ENCODE measurements at places on chromosomes 7 and 10.

- DNase-seq: no peak
These were observed 25.9 kb downstream of the TNRC18 start for GRCh38 chr7:5397736-5398135.

GRCh38 chr7:17099083-17099973 lies 199.1 kb upstream of the AHR start:
- DNase-seq: peak; percentile 30

DNA sequence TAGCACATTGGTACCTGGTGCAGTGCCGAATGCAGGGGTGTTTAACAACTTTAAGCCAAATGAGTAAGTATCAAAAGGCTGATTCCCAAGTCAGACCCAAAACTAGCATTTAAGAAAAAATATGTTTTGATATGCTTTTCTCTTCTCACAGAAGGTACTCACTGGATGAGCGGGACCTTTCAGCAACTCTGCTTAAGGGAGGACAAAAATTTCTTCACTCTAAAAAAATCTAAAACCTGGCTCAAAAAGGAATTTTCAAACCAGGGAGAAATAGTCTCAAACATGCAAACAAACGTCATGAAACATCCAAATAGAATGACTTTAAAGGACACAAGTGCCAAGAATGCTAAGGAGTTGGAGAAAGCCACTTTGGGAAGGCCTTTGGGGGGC lies 962.1 kb downstream of the KCNMA1 start:
- peak; percentile 16 for DNase-seq

DNA sequence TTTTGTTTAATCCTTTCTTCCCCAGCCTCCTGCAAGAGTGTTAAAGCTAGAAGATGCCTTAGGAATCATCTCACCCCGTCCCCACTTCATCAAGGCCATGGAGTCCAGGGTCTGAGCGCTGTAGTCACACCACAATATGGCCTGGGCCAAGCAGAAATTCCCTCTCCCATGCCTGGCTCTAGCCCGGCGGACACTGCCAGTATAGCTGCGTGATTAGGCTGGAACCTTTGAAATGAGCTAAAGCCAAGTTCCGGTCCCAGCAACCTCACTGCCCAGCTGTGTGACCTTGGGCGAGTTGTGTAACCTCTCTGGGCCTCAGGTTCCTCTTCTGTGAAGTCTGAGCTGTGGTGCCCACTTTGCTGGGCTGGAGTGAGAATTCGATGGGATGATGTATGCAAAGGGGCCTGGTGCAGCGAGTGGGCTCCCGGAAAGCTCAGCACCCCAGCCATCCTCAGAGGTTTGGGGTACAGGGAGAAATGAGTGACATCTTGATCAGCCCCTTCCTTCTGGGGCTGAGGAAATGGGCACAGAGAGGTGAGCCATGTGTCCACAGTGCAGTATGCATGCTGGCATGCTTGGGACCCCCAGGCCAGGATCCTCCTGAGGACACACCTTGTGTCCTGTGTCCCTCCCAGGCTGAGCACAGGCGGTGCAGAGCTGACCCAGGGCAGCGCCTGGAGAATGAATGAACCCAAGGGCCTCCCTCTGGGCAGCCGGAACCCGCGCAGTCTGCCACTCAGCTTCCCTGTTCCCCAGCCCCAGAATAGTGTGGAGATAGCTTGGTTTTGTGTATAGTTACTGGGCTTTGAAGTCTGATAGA lies 118.6 kb downstream of the ZMIZ1 start:
- DNase-seq: no peak

GRCh38 chr10:83127942-83128575 lies 1011.2 kb upstream of the GHITM start:
- DNase-seq: no peak

DNA sequence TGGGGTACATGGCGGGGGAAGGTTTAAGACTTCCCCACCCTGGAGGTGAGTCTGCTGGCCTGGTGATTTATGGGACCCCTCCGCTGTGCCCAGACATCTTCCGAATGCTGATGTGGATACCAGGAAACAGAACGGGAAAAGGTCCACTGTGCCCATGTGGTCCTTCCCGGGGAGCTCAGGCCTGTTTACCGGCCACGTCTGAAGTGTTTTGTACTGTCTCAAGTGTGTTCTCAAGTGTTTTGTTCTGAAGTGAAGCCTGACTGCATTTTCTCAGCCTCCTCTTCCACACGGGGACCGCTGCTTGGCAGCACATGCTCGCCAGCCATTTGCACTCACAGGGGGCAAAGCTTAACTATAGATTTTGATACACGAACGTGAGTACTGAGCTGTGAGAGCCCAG lies 127.2 kb downstream of the TEX36 start:
- DNase-seq: no peak

DNA sequence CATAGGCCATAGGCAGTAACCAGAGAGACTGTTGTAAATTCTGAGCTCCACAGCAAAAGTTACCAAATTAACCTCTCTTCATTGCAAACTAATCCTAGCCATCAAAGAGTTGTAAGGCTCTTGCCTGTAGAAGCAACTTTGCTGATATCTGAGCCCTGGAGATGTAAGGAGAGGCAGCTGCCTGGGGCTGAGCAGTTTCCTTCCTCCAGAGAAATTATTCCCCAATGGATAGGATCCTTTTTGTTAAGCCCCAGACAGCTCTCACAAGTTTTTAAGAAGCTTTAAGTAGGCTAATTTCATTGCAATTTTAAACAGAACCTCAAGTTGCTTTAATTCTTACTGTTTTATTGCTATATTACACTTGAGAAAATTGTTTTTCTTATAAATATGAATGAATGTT lies 211.1 kb downstream of the GALNT17 start:
- DNase-seq: no peak

DNA sequence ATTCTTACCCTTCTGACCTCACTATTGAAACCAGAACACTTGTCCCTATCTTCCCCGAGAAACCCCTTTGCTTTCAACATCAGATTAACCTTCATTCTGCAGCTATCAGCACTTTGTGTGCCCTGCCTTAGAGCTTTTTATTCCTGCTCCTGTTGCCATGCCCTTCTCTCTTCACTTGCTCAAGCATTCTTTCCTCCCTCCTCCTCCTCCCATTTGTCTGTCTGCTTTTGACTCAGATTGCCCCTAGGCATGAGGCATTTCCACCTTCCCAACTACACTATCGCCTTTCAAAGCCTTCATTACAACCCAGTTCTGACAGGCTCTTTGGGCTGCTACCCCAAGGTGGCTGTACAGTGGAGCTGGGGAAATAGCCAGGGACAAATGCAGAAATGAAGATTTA lies 143.3 kb downstream of the SLC25A13 start:
- no peak for DNase-seq

DNA sequence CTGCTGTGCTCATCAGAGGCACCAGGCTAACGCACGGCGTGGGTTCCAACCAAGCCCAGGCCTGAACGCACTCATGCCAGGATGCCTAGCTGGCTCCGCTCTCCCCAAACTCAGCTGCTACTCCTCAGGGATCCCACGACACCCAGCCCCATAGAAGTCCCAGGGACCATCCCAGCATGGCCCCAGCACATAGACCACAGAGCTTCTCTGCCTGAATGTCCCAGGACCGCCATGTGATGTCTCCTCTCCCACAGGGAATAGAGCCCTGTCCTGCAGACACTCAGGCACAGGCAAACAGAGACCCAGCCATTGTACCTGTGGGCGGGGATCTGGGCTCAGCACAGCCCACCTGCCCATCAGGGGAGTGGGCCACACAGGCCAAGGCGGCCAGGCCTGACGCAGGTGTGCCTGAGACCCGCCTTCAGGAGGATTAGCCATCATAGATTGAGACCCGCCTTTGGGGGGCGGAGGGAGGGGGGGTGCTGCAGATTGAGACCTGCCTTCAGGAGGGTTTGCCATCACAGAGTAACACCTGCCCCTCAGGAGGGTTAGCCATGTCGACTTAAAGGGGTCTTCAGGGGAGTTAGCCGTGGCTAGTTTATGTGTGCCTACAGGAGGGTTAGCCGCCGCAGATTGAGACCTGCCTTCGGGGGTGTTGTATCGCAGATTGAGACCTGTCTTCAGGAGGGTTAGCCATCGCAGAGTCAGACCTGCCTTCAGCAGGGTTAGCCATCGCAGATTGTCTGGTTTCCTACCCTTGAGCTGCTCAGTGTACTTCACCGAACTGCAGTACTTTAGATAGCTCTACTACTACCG lies 29.0 kb downstream of the RASGEF1A start:
- DNase-seq: peak; percentile 2

GRCh38 chr7:134907000-134907399 lies 79.3 kb upstream of the AGBL3 start:
- DNase-seq: no peak

GRCh38 chr7:128831994-128832879 lies 2.0 kb downstream of the FLNC start:
- peak; percentile 80 for DNase-seq

DNA sequence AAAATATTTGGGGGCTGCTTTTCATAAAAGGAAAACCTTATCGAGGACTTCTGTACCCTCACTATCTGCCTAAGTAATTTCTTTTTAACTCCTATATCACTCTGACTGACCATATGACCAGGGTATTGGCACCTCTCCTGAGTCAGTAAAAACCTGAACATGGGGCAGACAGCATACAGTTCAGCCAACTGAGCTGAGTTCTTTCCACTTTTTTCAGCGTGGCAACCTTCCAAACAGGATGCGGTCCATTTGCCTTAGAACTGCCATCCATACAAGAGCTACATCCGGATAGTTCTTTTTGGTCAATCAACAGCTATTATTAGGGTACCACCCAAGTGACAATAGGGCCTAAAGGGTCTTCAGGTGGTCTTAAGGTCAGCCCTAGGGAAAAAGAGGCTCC lies 122.6 kb downstream of the MARCHF5 start:
- no peak for DNase-seq

GRCh38 chr7:147937428-147937827 lies 653.1 kb upstream of the C7orf33 start:
- no peak for DNase-seq

GRCh38 chr7:101094376-101094775 lies 9.1 kb downstream of the TRIM56 start:
- DNase-seq: no peak

DNA sequence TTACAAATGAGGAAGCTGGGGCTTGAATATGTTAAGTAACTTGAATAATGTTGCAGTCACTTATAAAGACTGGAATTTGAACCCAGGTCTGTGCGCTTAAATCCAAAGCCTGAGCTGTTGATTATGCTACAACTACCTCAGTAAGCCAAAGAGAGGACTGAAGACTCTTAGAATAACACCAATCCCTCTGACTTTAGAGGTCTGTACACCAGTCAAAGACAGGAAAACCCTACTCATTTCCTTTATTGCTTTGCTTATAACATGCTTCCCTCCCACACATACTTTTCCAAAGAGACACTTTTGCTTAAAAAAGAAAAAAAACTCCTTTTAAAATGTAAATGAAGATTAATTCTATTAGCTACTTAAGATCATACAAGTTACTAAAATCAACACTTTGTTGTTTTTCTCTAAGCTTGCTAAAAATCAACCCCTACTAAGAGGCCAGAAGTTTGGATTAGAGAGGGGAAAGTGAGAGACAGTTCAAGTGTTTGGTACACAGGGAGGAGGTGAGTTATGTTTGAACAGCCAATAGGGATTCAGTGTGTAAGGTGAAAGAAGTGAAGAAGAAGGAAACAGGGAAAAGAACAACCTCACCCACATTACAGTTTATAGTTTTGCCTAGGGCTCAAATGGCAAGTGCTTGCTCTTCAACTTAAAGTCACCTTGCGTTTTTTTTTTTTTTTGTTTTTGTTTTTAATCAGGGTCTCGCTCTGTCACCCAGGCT lies 74.8 kb downstream of the MDH2 start:
- no peak for DNase-seq

GRCh38 chr7:29914180-29914579 lies 75.4 kb downstream of the SCRN1 start:
- no peak for DNase-seq

DNA sequence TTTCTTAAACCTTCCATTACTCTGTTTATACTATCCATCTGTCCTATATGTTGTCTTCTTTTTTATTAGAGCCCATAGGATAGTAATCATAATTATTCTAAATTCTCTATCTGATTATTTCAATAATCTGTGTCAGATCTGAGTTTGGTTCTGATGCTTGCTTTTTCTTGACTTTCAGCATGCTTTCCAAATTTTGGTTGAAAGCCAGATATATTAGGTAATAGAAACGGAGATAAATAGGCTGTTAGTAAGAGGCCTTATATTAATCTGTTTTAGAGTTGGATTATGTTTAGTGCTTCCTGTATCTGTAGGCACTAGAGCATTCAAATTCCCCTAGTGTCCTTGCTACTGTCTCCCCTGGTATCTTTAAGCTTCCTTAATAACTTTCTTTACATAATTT lies 939.9 kb upstream of the GHITM start:
- no peak for DNase-seq

DNA sequence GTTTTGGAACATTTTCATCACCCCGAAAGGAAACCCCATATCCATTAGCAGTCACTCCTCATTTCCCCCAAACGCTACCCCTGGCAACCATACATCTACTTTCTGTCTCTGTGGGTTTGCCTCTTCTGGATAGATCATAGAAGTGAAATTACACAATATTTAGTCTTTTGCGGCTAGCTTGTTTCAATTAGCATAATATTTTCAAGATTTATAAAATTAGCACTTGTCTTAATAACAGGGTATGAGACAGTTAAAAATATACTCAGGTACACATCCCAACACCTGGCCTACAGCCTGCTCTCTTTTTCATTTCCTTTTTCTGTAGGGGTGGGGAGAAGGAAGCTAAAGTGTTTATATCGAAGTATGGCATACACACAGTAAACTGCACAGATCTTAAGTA lies 81.4 kb upstream of the LRGUK start:
- DNase-seq: no peak

- no peak for DNase-seq
These were observed 201.1 kb upstream of the CCDC6 start for GRCh38 chr10:60107308-60107976.

All from psoas muscle (tissue), 8 donors.